Stimulated activated CD8-positive, alpha-beta memory T cell treated with anti-CD3 and anti-CD28 coated beads, Interleukin-7, amount 100 ng/mL, for 48 hours (primary cell): ENCODE measurements at places on chromosomes 11 and 22.
A peak's percentile ranks its signal among the peaks of the same experiment; 100 is the strongest.

GRCh38 chr11:130054966-130055365 lies 14.7 kb upstream of the APLP2 start:
- no peak for DNase-seq

GRCh38 chr11:117084992-117085391 lies 13.2 kb downstream of the SIK3 start:
- no peak for DNase-seq

GRCh38 chr11:118622376-118623268 lies 15.2 kb downstream of the PHLDB1 start:
- DNase-seq: no peak

- DNase-seq: no peak
These were observed 71.8 kb upstream of the PITPNB start for GRCh38 chr22:27990879-27991278.

DNA sequence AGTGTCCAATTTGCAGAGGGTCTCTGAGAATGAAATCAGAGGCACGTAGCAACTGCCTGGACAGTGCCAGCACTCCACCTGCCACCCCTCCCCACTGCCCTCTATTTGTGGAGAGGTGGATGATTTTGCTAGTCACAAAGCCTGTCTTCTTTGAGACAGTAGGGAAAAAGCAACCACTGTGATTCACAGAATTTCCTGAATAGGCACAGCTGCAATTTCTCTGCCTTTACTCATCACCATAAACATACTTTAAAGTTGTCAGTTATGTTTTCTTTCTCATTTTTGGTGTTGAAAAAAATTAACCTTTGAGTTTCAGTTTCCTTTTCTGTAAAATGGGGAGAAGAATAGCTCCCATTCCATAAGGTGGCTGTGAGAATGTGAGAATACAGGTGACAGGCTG lies 134.3 kb downstream of the TEAD1 start:
- DNase-seq: no peak

GRCh38 chr22:47090591-47091245 lies 328.3 kb downstream of the TBC1D22A start:
- DNase-seq: no peak

GRCh38 chr22:32714458-32715430 lies 86.8 kb upstream of the TIMP3 start:
- no peak for DNase-seq

GRCh38 chr22:49946612-49947295 lies 13.8 kb upstream of the PIM3 start:
- no peak for DNase-seq

GRCh38 chr22:20156611-20157429 lies 6.0 kb upstream of the CCDC188 start:
- DNase-seq: peak; percentile 59

- DNase-seq: no peak
These were observed 10.3 kb upstream of the IGF2 start for GRCh38 chr11:2149460-2149859.

GRCh38 chr11:107783121-107783520 lies 71.3 kb upstream of the SLN start:
- DNase-seq: no peak

GRCh38 chr11:34975482-34975881 lies 59.1 kb downstream of the PDHX start:
- no peak for DNase-seq

DNA sequence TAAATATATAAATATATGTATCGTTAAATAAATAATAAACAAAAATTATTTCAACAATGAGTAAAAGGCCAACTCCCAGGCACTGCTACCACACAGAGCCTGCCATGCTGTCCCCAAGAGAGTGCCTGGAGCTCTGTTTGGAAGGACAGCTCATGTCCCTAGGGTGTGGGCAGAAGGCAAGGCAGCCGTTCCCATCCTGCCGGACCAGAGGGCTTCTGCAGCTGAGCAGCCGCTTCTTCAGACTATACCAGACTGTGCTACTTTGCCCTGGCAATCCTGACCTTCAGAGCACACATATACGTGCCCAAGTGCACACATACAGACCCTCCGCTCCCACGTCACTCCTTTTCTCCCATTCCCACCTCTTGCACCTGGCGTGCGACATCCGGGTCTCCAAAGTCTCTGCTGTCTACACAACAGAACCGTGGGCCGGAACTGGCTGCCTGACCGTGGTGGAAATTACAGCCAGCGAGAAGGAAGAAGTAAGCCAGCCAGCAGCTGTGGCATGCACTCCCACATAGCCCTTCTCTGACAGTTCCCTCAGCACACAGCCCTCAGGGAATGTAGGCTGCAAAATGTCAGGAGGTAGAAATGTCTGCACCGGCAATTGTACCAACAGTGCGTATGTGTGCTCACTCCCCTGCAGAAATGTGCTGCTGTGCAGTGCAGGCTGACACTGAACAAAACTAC lies 24.0 kb downstream of the PAX6 start:
- DNase-seq: no peak

DNA sequence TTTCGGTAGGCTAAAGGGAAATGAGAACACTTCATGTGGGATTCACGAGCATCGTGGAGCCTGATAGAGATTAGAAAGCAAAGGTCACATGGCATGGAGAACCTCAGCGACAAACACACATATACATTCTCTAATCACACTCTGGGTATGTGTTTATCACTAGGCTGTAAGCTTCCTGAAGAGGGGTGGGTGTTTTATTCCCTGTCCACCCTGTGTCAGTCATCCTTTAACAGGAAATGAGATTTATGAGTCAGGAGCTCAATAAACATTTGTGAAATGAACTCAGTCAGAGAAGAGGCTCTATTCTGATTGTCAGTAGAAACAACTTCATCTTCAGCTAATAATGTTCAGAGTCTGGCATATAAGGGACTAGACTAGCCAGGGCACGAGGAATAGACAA lies 71.7 kb upstream of the EIF3M start:
- DNase-seq: no peak

- DNase-seq: no peak
These were observed 51.9 kb upstream of the EED start for GRCh38 chr11:86192519-86193257.

DNA sequence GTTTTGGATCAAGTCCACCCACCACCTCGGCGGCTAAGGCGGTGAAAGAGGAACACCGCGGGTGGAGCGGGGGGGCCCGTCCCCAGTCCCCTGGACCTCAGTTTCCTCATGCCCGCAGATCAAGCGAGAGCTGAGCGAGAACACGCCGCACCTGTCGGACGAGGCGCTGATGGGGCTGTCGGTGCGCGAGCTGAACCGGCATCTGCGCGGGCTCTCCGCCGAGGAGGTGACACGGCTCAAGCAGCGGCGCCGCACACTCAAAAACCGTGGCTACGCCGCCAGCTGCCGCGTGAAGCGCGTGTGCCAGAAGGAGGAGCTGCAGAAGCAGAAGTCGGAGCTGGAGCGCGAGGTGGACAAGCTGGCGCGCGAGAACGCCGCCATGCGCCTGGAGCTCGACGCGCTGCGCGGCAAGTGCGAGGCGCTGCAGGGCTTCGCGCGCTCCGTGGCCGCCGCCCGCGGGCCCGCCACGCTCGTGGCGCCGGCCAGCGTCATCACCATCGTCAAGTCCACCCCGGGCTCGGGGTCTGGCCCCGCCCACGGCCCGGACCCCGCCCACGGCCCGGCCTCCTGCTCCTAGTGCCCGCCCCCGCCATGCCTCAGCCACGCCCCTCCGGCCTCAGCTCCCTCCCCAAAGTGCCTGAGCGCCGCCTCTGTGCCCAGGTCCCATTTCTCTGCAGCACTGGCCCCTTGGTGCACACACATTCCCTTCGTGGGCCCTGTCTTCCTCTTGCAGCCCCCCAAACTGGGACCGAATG lies 12.7 kb downstream of the MAFF start:
- no peak for DNase-seq
